ENCODE measurements at places on chromosomes 1 and 21. TPM values are rescaled to one million over a fixed set of nuclear protein-coding genes. Genes with fewer than 3 reads are reported as not detected.

GRCh38 chr1:150549496-150550221, 451 bp downstream of the ADAMTSL4 start:
- no peak for DNase-seq

- no peak for DNase-seq
These were observed 5.9 kb downstream of the CNIH3 start for GRCh38 chr1:224621813-224622682.

DNA sequence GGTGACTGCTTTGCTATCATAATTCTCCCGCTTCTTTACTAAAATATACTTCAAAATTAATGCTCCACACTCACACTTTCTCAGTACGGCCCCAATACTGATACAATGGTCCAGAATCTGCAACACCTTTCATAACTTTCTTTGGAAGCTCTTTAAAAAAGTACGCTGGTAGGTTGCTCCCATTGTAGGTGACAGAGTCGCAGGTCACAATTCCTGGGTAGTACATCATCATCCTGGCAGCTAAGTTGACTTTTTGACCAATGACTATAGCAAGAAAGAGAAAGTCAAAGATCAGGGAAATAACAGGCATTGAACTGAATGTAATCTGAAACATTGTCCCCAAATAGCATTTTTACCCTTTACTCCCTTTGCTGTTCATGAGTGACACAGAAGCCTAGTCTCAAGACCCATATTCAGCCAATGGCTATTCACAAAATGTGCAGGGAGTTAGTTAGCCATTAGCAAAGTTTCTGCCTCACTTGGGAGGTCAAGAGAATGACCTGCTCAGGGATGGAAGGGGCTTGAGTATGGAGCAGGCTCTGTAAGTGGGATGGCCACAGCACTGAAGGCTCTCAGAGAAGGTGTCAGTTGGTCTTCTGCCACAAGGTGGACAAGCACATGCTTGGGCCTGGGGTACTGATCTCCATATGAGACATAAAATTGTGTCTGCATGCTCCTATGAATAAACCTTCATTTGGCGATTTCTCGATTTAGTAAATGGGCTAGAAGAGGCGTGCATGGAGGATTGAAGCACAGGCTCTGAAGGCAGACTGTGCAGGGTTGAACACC, 35.4 kb downstream of the ADCY10 start:
- no peak for DNase-seq

GRCh38 chr1:176617881-176618280, 154.9 kb downstream of the PAPPA2 start:
- DNase-seq: no peak

DNA sequence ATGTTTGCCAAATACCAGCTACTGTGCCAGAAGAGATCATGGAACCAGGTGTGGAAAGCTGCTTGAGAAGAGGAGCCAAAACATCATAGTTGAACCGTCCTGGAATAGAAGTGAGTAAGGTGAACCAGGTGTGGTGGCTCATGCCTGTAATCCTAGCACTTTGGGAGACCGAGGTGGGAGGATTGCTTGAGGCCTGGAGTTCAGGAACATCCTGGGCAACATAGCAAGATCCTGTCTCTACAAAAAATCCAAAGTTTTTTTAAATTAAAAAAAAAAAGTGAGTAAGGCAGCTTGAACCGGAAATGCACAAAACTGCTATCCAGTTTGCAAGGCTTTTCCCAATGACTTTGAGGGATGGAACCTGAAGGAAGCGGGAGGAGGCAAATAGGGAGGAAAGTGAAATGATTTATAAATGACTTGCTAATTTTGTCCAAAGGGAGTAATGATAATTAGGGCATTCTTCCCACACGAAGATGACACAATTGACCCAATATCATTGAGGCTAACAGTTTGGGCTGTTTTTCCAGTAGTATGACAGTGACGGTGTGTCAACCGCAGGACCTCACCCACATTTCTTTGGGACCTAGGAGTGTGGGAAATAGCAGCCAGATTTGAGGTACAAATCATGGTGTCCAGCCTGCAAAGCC, 1.5 kb upstream of the CNN3 start:
- DNase-seq: no peak

The TMOD4 gene
- 0.80 TPM for total RNA-seq

The NGF gene
- not detected for total RNA-seq

DNA sequence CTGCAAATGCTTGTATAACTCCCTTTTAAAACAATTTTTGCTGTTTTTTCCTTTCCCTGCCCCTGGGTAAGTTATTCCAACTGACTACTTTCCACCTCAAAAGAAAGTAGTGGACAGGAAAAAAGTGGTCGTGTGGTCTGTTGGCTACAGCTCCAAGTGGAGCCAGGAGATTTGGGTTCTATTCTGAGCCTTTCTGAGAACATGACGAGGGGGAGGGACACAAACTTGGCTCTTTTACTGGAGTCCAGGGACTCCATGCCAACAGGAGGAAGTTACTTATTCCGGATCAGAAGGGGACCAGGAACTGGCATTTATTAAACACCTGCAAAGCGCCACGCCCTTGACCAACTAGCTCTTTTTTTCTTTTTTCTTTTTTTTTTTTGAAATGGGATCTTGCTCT, 79.0 kb upstream of the CAPZB start:
- DNase-seq: no peak

DNA sequence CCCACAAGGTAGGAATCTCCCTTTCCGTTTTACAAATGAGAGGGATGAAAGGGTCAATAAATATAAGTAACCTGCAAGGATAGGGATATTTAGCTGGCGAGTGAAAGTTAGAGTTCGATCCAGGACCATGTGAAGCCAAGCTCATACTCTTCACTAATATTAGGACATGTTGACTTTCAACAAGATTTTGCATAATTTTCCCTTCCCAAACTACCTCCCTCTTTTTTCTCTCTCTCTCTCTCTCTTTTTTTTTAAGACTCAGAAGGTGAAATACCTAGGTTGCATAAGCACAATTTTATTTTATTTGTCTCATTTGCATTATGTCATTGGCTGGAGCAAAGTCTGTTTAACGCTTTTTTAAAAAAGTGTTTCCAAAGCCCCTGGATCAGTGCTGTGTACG, 8.1 kb upstream of the MT1HL1 start:
- DNase-seq: no peak

The ERG gene
- total RNA-seq: 0.49 TPM

DNA sequence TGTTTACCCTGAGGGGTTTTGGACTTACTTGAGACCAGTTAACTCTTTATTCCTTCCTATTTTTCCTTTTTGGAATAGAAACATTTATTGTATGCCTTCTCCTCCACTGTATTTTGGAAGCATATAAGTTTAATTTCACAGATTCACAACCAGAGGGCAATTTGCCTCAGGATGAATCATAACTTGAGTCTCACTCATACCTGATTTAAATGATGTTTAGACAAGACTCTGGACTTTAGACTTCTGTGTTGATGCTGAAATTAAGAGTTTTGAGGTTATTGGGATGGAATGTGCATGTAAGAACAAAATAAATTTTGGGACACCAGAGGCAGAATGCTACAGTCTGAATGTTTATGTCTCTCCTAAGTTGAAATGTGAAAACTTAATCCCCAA, 7.1 kb upstream of the ADAM30 start:
- no peak for DNase-seq

The AKR7A3 gene
- total RNA-seq: 1.4 TPM

The CR2 gene
- total RNA-seq: 0.08 TPM

DNA sequence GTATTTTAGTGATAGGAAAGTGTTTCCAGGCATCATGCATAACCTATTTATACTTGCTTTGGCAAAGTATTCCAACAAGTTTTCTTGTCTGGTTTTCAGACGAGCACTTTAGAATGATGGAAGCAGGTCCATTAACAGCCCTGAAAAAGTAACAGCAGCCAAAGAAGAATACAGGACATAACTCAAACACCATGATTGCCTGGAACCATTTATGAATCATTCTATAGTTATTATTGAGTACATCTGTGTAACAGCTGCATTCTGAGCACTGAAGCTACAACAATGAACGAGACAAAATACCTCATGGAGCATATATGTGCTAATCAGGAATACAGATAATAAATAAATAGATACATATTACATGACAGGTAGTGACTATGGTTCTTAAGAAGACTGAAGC, 12.6 kb downstream of the IL10RB start:
- no peak for DNase-seq

The SPATA46 gene
- total RNA-seq: not detected

- peak; percentile 15 for DNase-seq
These were observed 59.1 kb downstream of the NFIA start for GRCh38 chr1:61141288-61142042.

GRCh38 chr1:107139833-107140702, 771 bp upstream of the NTNG1 start:
- DNase-seq: no peak

DNA sequence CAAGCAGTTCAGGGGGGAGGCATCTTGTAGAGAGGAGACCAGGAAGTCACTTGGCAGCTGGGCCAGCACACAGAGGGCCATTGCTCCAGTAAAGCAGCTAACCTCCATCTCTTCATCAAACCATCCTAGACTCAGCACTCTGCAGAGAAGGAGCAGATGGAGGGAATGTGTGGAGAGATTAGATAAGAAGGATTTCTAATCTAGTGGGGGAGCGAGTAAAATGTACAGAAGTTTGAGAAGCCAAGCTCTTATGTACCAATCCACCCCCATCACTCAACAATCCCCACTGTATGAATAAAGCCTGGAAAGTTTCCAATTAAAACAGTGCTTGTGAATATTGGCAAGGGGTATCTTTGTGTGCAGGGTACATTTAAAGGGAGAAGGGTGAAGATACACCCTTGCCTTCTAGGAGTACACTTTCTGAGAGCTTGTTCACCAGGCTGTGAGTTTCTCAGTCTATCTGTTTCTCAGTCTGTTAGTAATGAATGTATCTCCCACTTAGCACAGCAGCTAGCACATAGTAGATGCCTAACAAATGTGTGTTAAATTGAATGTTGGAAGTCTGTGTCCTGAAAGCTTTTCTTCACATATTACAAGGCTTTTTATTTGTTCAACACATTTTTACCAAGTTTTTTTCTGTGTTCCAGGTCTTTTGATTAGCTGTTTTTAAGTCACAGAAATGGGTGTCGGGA, 142.7 kb upstream of the UBE2U start:
- no peak for DNase-seq

- DNase-seq: no peak
These were observed 135.3 kb upstream of the VANGL1 start for GRCh38 chr1:115506518-115506917.

DNA sequence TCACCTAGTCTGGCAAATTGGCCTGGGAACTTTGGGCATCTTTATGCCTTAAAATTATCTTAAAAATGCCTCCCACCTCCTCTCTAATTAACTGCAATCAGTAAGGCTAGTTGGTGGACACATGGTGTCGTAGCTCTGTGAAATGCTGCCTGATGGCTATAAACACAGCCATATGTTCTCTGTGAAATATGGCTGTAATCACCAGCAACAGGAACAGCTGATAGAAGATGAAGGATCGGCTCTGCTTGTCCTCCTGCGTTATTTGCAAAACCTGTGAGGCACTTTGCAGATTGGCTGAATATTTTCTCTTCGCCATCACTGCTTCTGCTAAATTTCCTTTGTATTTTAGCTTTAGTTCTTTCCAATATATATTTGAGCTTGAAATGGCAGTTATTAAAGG, 419.6 kb downstream of the RWDD3 start:
- no peak for DNase-seq

The KRTAP10-7 gene
- not detected for total RNA-seq

- DNase-seq: no peak
These were observed 29.6 kb downstream of the BCL9 start for GRCh38 chr1:147570907-147571306.

The REN gene
- total RNA-seq: not detected

GRCh38 chr1:61158591-61158990, 76.2 kb downstream of the NFIA start:
- DNase-seq: no peak

The ACBD6 gene
- 48.5 TPM for total RNA-seq

The VANGL2 gene
- 0.10 TPM for total RNA-seq

DNA sequence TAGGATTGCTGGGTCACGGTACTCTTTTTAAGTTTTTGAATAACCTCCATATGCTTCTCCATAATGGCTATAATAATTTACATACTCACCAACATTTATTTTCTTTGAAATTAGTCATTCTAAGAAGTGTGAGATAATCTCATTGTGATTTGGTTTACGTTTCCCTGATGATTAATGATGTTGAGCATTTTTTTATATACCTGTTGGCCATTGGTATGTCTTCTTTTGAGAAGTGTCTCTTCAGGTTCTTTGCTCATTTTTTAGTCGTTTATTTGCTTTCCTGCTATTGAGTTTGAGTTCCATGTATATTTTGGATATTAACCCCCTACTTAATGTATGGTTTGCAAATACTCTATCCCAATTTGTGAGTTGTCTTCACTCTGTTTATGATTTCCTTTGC, 9.3 kb downstream of the RNF187 start:
- DNase-seq: no peak

DNA sequence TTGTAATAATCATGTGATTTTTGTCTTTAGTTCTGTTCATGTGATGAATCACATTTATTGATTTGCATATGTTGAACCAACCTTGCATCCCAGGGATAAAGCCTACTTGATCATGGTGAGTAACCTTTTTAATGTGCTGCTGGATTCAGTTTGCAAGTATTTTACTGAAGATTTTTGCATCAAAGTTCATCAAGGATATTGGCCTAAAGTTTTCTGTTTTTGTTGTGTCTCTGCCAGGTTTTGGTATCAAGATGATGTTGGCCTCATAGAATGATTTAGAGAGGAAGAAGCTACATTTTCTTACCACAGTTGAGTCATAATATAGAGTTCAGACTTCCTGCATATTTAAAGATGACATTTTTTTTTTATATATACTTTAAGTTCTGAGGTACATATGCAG, 455.9 kb downstream of the PLPP3 start:
- DNase-seq: no peak

DNA sequence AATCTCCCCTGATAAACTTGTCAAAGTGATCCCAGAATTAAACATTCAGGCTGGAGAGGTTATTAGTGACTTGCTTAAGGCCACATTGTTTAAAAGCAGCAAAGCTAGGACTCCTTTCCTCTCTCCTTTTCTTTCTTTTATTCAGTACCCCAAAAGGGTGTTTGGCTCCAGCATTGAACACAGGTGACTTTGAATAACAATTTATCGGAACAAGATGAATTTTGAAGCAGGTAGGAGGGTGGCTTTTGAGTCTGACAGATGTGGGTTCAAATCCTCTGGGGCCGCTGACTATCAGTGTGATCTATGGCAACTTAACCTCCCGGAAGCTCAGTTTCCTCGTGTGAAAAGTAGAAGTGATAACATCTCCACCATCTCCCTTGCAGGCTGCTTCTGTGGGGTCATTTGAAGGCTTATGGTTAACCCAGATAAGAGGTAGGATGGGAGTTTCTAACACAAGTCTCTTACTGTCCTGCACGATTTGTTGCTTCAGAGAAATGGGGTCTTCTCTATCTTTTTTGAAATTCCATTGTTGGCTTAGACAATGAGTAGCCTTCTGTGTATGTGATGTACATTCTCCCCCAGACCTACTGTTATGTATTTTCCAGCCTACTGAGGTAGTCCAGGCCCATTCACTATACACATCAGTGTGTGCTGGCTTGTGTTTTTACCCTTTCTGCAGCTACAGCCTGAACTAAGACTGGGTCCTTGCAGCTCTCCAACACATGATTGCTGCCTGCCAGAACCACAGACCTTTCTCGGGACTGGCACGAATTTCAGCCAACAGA, 29.0 kb downstream of the JUN start:
- DNase-seq: no peak

Measured in Panc1 (cell line).